Foreskin melanocyte (primary cell): ENCODE measurements at places on chromosomes 7 and 10.

DNA sequence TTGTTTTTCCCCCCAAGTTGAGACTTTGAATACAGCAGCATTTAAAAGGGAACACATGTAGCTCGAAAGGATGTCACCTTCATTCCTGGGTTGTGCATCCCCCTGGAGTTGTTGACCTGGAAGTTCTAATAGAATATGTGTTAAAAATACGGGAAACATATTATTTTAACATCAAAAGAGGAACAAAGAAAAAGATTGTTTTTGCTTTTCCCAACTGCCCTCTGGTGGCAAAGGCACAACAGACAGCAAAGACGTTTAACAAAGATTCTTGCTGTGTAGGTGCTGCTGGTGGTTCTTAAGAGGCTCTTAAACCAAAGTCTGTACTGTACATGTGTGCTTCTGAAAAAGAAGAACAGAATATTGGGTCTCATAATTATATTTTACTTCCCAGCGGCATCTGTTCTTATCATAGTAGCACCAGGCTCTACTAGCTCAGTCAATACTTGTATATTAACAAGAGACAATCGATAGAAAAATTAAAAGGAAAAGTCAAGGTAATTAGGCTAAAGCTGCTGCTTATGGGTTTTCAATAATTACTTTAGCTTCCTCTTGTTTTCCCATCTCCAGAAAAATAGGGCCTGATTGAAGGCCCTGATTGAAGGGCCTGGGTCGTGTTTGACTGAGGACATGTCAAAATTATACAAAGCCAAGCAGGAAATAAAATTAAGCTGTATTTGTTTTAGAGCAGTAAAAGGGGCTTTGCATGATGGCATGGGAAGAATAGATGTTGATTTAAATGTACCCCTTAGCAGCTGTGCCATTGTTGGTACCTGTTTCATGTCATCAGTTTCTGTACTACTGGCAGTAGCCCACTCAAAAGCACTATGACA is 384.2 kb upstream of the LRGUK start:
- peak; percentile 24 for DNase-seq

GRCh38 chr10:60388709-60389301 is 870 bp downstream of the ANK3 start:
- no peak for DNase-seq

DNA sequence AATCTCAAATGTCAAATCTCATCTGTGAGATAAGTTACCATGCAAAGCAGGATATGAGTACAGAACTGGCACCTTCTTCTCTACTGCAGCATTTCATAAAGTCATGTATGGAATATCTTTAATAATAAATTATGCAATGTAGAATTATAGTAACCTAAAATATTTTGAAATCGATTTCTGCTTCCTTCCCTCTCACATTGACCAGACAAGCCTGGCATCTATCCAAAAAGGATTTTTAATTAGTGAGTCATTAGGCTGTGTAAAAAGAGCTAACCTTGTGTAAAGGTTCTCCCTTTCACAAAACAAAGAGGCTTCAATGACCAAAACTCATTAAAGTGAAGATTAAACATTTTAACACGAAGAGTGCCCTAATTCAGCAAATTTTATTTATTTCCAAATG is 48.8 kb upstream of the EXOC6 start:
- DNase-seq, result no peak

- no peak for DNase-seq
These were observed 1.9 kb downstream of the VWDE start for GRCh38 chr7:12401538-12402364.

DNA sequence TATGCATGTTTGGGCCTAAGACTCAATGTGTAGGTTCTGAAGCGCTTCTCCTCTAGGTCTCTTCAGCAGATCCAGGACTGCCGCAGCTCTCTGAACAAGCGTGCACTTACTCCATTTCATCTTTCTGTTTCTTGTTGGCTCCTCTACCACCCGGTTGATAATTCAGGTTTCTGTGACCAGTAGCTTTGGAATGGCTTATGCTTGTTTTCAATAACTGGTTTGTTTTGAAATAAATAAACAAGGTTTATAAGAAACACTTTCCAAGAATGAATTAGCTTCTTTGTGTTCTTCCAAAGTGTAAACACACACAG is 1.5 kb downstream of the MDFIC start:
- DNase-seq, result peak; percentile 76

DNA sequence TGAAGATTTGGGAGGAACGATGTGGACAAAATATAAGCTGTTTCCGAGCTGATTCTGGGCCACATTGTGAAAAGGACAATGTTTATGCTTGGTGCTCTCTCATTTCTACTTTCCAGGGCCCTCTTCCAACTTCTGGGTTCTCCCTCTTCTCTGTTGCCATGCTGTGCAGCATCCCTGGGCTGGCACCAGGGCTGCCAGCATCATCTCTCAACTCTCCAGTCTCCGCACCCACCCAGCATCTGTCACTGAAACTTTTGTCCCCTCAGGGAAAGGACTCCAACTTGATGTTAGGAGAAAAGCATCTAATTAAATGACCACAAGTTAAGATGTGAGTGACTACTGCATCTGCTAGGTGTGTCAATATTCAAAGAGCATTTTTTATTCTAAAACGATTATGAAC is 26.7 kb downstream of the CFAP58 start:
- DNase-seq, result no peak

GRCh38 chr7:43037531-43037930 is 74.9 kb upstream of the HECW1 start:
- DNase-seq, result no peak

DNA sequence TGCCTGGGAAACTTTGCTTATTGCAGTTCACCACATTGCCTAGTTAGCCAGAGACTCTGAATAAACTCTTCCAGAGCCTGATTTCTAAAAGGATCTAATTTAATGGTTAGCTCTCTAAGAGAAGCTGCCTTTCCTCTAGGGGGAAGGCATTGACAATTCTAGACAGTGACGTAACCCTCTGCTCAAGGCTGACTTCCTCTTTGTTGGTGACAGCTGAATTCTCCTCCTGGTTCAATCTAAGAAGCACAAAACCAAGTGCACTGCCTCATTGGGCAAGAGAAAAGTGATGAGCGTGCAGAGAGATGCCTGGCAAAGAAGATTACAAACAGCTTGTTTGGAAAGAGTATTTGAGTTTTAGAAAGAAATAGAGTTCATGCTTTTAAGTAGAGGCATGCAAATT is 102.7 kb downstream of the MACC1 start:
- DNase-seq, result no peak

GRCh38 chr7:151780631-151781030 is 96.3 kb downstream of the PRKAG2 start:
- no peak for DNase-seq

DNA sequence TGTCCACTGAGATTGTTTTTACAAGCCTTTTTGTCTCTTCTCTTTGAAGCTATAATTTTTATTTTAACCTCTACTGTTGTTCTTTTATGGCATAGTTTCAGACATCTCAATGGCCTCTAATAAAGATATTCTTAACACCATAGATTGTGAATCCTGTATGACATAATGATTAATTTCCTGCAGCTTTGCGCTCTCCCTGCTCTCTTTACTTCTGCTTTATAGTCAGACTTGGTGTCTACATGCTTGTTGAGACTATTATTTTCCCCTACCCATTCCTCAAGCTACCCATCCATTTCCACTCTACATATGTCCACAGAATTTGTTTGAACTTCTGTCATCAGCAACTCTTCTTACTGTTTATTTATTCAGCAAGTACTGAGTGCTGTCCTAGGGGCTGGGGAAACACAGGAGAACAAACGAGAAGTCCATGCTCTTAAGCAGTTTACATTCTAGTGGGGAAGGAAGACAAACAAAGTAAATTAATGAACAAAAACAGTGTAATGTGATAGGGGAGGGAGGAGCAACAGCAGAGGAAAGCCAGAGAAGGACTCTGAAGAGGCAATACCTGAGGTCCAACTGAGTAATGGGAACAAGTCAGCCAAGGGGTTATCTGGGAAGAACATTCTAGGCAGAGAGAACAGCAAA is 110.1 kb downstream of the CDK14 start:
- no peak for DNase-seq

GRCh38 chr7:75971309-75971960 is 23.0 kb downstream of the TMEM120A start:
- no peak for DNase-seq

DNA sequence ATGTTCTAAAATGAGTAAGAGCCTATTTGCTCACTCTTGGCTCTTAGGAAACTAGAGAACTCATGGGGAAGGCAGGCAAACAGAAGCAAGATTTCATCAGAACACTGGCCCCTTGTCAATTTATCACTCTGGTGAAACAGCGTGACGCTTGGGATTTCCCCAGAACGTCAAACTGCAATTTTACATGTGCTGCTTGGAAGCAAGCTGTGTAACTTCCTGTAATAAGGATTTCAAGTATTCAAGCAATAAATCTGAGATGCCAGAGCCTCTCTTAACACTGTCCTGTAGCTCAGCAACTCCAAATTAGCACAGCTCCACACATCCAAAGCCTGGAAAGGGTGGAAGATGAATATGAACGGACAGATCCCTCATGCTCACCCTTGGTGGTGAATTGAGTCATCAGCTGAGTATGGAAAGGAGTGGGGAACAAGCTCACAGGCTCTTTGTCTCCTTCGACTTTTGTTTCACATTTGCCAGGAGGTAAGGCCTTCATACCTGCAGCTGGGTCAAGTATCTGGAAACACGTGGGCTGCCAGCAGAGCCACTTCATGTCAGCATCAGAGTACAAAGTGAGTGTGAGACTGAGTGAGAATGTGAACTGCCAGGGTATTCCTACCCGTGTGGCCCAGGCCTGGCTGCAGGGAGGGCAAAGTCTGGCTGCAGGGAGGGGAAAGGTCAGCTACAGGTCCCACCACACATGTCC is 140.4 kb upstream of the NAMPT start:
- DNase-seq, result peak; percentile 95

GRCh38 chr10:70698211-70698610 is 25.9 kb downstream of the ADAMTS14 start:
- no peak for DNase-seq

GRCh38 chr7:78873117-78873516 is 580.4 kb downstream of the MAGI2 start:
- no peak for DNase-seq

DNA sequence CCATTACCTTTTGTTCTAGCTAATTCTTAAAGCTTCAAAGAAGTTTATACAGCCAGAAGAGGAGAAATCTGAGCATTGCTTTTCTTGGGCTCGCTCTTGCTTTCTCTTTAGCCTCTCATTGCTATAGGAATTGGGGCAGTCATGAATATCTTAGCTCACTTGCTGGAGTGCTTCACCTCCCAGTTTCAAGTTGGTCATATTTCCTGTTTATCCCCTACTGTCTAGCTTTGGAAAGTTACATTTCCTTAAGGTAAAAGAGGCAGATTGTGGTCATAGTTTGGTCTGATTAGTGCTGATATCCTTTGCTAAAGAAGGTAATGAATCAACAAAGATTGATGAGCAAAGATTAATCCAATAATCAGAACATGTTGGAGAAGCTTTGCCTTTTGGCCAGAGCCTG is 77.7 kb upstream of the GLI3 start:
- no peak for DNase-seq

DNA sequence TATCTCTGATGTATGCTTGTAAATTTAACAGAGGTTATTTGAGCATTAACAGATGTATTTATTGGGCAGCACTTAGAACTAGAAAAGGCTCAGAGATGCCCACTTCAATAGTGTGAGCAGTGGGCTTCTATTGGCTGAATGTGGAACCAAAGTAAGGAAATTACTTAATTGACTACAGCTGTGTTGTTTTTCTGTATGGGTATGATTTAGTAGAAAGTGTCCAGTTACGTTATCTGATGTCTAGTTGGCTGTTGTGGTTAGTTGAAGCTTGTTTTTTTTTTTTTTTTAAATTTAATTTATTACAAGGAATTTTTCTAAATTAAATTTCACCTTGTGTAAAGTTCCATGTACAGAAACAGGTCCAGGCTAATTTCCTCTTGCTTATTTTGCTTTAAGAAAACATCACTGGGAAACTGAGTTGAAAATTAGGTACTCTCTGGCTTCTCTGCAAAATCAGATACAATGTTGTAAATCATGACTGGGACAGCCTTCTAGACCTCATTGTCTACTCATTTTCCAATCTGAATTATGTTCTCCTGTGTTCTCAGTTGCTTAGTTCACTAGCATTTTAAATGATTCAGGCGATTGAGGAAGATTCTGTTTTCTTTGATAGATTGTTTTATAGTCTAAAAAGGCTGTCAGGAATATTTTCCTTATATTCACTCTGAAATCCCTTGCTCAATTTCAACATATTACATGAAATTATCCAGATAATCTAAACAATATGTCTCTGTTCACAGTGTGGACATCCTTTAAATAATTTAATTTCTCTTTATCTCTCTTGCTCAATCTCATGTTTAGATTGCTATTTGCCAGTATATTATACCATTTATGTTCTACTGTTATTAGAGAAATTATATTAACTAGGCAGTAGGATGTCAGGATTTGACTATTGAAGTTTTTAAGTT is 53.0 kb downstream of the PHF14 start:
- no peak for DNase-seq

DNA sequence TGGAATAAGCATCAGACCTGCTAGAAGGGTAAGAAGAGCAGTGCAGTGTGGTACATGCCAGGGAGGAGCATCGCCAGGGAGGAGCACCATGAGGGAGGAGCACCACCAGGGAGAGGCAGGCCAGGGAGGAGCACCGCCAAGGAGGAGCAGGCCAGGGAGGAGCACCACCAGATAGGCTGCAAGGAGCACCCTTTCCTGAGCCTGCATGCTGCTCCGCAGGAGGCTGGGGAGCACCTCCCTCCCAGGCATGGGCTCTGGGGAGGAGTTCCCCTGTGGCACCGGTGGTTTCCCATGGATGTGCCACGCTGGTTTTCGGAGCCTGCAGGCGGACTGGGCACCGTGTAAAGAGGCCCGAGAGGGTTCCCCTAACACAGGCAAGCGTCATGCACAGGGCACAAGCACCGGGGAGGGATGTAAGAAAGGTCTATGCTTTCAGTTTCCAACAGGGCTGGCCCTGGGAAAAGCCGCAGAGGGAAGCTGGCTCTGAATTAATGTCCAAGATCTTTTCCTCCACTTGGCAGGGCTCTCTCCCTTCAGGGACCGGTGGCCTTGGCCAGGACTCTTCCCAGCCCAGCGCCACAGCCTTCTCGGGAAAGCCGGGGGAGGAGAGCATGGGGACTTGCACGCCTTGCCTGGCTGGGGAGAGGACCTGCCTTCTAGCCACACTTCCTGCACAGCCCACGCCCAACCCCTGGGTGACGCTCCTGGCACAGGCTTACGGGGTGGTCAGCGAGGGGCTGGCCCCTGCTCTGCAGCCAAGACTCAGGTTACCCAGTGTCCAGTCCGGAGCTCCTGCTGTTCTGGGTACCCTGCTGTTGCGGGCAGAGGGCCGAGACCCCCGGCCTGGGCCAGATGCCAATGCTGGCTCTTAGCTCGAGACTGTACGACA is 11.5 kb upstream of the GPER1 start:
- DNase-seq, result no peak

GRCh38 chr10:45000752-45001380 is at the start of gene ZNF22:
Gene ZNF22, plus strand, starts transcription at chr10:45000923. Its CDS starts 2,446 bp downstream, at chr10:45003369.
- no peak for DNase-seq

DNA sequence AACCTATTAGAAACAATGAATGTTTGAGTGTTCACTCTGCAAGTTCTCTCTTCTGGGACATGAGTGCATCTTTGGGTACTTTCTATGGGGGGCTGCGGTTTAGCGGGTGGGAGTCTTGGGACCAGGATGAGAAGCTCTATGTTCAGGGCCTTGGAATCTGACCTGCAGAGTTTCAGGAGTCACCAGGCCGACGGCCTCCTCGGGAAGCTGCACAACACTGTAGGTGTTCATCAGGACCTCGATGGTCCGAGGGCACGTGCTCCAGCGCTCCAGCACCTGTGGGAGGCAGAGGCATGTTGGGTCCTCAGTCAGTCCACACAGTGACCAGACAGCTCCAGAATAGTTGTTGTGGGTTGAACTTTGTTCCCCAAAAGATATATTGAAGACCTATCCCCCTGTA is 8.9 kb upstream of the GBX1 start:
- DNase-seq, result no peak

GRCh38 chr7:143322760-143323633 is 7.1 kb downstream of the CLCN1 start:
- DNase-seq, result no peak
